C1 segment of cervical spinal cord (tissue), 14 donors: ENCODE measurements at places on chromosomes 16 and 17.

GRCh38 chr17:39618956-39619785, 7.6 kb upstream of the PPP1R1B start:
- no peak for DNase-seq

- DNase-seq = no peak
Observed at GRCh38 chr16:75787440-75787839, 61.1 kb upstream of the CPHXL start.

DNA sequence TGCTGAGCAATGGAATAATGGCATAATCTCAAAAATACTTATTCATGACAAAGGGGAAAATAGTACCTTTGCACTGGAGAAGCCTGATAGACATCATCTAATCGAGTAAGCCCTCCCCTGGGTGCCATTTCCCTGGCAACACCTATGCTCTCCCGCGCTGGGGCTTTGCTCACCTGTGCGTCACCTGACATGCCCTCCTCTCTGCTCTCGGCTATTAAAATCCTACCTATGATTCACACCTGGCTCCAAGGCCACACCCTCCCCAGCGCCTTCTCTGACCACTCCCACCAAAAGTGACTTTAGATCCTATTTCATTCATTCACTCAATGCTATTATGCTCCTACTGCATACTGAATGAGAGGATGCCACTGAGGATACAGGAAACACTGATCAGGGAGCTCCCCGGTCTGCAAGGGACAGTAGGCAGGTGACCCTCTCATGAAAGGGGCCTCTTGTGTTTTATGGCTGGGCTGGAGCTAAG, 83.9 kb downstream of the NT5M start:
- no peak for DNase-seq

- DNase-seq = no peak
Observed at GRCh38 chr16:23175651-23176050, 6.9 kb upstream of the SCNN1G start.

- peak; percentile 83 for DNase-seq
Observed at GRCh38 chr16:75555213-75555706, 792 bp downstream of the TMEM231 start.
